NCI-H1694 treated with DMSO at 0.1 percent for 48 hours (cell line): ENCODE measurements at places on chromosomes 1 and 21.
A peak's percentile ranks its signal among the peaks of the same experiment; 100 is the strongest.

DNA sequence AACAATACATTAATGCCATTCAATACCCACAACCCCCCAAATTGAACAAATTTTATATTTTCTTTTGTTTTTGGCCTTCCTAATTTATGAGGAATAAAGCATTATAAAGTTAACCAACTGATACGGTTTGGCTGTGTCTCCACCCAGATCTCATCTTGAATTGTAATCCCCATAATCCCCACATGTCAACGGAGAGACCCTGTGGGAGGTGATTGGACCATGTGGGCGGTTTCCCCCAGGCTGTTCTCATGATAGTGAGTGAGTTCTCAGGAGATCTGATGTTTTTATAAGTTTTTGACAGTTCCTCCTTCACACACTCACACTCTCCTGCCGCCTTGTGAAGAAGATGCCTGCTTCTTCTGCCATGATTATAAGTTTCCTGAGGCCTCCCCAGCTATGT lies 6.4 kb upstream of the MCOLN3 start:
- DNase-seq: no peak

GRCh38 chr1:48675251-48675650 lies 101.4 kb downstream of the BEND5 start:
- DNase-seq: no peak

GRCh38 chr1:238343852-238344251 lies 453.1 kb upstream of the ZP4 start:
- DNase-seq: no peak

GRCh38 chr1:91137173-91137852 lies 115.5 kb upstream of the ZNF644 start:
- DNase-seq: no peak

DNA sequence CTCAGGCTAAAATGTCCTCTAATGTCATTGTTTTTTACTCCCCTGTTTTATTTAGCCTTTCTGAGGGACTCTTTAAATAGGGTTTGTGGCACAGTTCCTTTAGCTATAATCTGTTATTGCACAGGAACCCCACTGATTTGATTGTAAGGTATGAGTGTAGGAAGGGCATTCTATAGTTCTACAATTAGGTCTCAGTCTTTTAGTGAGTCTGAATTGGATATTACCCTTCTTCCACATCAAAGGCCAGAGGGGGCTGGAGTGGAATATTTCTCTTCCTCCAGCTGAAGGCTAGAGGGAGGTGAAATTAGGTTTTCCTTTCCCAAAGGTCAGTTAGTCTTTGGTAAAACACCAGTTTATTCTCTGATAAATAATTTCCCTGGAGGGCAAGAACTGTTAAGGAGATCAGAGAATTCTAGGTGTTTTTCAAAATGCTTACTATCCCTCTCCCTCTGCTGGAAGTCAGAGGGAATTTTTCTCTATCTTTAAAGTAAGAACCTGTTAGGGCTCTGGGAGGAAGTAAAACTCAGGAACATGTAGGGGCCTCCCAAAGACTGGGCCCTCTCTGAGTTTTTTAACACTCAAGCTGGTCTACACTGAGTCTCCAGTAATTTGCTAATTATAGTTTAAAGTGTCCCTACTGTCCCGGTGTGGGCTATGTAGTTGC lies 176.3 kb upstream of the ZNHIT6 start:
- peak; percentile 10 for DNase-seq

- no peak for DNase-seq
Observed at GRCh38 chr1:57026624-57027354, 61.0 kb upstream of the C8B start.

DNA sequence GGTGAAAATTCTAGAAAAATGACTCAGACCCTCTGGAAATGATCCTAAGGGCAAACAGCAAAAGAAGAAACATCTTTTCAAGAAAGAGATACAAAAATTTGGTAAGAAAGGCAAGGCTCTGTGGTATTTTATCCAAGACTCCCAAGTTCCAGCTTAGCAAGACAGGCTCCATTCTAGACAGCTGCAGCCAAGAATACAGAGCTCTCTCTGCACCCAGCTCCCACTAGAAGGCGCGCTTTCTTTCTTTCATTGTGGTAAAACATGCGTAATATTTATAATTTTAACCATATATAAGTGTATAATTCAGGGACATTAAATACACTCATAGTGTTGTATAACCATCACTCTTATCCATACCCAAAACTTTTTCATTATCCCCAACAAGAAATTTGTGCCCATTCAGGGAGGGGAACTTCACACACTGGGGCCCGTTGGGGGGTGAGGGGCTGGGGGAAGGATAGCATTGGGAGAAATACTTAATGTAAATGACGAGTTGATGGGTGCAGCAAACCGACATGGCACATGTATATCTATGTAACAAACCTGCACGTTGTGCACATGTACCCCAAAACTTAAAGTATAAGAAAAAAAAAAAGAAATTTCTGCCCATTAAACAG lies 2.2 kb upstream of the HFM1 start:
- no peak for DNase-seq

DNA sequence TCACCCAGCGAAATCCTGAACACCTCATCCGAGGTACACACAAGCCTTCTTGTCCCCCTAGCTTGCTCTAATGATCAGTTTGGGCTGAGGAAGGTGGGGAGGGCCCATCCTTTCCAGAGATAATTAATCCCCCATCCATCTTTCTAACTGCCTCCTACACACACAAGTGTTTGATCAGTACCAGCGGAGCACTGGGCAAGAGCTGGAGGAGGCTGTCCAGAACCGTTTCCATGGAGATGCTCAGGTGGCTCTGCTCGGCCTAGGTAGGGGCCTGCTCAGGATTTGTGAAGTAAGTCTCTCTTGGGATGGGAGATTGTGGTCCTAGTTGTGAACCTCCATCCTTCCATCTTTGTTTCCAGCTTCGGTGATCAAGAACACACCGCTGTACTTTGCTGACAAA lies 5.8 kb downstream of the ANXA9 start:
- DNase-seq: no peak

DNA sequence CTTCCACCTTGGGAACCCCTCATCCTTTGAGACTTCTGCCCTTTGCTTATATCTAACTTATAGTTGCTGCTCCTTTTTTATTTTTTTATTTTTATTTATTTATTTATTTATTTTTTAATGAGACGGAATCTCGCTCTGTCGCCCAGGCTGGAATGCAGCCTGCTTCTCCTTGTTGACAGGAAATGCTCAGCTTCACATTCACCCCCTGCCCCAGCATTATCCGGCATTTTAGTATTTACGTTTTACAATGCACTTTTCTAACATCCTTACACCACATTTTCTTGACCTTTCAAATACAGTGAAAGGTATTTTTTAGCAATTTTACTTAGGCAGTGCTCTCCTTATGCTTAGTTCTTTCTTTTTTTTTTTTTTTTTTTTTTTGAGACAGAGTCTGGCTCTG lies 14.9 kb downstream of the CXADR start:
- no peak for DNase-seq

DNA sequence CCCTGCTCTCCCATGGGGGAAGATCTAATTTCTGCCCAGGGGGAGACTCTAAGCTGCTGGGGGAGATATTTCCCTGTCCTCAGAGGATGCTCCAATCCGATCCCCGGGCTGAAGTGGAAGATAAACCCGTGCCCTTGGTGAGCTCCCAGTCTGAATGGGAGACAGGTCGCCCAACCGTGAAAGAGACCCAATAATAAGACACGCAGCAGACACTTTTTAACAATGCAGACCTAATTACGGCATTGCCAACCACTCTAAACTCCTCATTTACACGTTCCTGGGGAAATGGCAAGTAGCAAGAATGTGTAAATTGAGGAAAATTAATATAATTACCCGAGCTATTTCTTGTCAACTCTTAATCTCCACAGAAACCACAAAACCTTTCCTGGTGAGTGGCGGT lies 48.7 kb upstream of the ACTL8 start:
- DNase-seq: no peak

DNA sequence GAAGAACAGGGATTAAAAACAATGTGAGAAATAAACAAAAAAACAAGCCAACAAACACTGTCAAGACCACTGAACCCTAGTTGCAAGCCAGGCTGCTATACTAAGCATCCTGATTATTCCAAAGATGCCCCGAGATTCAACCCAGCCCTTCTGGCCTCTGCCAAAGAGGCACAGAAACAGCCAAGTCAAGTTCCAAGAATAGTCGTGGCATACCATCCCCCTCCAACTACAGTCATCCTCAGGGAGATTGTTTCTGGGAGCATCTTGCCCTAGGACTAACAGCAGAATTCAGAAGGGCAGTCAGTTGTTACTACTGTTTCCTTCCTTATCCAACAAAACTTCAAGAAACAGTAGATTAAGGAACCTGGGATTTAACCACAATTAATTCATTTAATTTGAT lies 52.3 kb downstream of the ABL2 start:
- DNase-seq: no peak

GRCh38 chr21:37660709-37661108 lies 255.5 kb downstream of the KCNJ6 start:
- DNase-seq: no peak

DNA sequence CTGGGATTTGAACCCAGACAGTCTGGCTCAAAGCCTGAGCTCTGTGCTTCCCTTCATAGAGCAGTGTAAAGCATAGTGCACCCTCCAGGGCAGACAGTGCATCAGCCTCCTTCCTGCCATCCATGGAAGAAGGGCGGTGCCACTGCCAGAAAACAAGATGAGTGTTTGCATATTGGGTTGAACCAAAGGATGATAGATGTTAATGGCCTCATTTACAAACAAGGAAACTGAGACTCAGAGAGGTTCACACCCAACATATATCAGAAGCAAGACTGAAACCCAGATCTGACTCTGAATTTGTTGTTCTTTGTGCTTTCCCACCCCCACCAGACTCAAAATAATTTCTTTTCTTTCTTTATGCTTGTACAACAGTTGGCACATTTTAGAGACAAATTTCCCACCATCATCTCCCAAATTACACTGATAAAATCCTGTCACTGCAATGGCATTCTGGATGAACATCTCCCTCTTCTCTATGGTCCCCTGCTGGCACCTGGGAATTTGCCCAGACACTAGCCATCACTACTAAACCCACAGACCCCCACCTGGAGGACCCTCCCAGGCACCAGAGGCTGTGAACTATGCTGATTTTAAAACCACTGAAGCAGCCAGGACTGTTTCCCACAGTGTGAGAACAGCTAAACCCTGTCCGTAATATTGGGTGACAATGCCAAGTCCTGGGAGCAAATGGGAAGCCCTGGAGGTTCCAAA lies 45.4 kb upstream of the MPZL1 start:
- no peak for DNase-seq

GRCh38 chr1:89781494-89782126 lies 39.2 kb upstream of the LRRC8D start:
- DNase-seq: no peak

- DNase-seq: peak; percentile 93
Observed at GRCh38 chr1:43853161-43853921, 80.3 kb upstream of the ARTN start.

DNA sequence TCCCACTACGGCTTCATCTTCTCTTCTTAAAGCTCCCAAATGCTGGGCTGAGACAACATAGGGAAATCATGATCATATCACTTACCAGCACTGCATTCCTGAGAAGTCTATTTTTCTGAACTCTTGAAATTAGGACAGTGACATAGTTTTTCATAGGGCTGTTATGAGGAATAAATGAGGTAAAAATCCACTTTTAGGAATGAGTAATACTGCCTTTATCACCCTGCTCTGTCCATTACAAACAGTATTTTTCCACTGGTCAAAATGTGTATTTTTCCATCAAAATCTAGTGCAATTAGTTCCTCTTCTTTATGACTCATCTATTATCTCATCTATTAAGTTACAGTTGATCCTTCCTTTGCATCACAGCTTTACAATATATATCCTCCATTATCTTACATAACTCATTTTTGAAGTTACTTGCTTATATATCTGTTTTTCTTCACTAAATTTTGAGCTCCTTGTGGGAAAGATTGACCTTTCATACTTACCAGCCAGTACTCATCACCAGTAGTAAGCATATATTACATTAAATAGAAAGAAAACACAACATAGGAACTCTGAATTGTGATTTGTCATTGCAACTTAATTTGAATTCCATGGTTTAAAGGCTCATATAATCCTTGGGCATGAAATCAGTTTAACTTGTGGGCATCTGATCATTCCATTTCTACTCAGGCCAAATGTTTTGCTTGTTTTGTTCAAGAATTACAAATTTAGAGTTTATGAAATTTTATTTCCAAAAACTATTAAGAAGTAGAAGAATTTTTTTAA lies 37.1 kb downstream of the PRRX1 start:
- no peak for DNase-seq

DNA sequence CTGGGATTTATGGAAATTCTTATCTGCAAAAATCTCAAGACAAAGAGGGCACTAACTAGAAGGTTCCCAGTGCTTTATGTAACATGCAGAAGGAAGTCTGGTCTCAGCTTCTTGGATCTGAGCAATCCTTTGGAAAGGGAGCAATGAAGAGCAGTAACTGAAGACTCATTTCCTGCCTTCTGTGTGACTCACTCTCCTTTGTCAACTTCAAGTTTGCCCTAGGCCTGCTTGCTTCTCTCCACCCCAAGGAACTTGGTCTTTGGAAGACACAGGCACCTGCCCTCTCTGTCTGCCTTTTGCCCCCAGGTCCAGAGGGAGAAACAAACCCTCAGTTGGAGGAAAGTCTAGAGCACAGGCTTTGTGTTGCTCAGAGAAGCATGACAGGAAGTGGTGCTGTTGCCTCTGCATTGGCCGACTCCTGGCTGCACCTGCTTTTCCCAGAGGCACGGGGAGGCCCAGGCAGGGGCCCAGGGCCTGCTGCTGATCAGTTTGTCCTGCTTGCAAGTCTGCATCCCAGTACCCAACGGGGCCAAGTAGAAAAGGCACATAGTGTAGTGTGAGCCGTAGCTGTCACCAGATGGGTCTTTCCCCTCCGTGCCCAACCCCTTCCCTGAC lies 137.2 kb downstream of the DHRS3 start:
- no peak for DNase-seq

DNA sequence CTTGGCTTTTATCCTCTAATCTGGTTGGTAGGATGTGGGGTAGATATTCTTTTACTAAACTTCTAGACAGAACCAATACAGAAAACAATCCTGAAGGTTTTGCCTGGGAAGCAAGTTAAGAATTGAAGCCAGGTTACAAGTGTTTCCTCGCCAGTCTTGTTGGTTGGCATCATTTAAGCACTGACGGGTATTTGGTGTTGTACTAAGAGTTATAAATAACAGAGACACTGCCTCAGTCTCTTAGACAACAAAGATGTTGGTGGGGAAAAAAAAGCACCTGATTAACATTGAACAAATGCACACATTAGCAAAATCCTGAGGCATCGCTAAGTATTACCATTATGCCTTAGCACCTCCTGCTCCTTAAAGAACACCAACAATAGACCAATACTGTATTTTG lies 272.2 kb downstream of the BRINP2 start:
- DNase-seq: no peak

DNA sequence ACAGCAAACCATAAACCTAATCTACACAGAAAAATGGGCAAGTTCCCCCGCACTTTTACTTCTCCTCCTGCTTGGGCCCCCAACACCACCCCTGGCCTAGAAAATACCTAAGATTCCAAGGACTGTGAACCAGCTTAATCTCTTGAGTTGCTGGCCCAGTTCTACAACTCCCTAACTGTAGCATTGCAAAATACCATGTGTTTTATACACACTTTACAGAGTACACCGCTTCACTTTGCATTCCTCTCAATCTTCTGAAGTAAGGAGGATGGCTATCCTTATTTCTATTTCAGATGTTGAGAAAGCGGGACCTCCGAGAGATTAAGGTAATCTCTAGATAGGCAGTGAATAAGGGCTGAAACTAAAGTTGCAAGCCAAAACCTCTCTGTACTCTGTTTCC lies 408.3 kb upstream of the NR5A2 start:
- DNase-seq: no peak
